ENCODE measurements at places on chromosomes 6 and 20. TPM values are rescaled to one million over a fixed set of nuclear protein-coding genes. Genes with fewer than 3 reads are reported as not detected.

GRCh38 chr6:95216555-95216954 is 360.8 kb upstream of the MANEA start:
- no peak for DNase-seq

GRCh38 chr6:21873562-21873961 is 280.0 kb downstream of the SOX4 start:
- DNase-seq = no peak

GRCh38 chr6:47780510-47781356 is 1.1 kb upstream of the OPN5 start:
- peak; percentile 30 for DNase-seq

DNA sequence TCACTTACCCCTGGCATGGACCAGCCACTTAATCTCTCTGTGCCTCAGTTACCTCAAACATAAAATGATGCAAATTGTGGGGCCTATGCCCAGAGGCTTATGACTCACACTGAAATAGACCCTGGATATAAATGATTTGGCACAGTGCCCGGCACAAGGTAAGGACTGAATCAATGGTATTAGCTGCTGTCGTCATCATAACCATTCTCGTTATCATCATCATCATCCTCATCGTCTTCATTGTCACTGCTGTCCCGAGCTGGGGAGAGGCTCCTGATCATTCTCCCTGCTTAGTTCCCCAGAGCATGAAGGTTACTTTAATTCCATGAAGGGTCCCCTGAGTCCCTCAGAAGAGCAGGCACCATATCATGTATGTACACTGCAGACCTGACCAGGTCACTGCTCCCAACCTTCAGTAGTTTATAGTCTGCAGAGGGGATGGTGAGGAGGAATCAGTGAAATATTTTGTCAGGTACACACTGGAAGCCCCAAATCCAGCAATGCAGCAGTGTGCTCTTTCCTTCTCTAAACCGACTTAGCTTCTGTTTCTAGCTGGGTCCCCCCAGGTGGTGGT is 149.3 kb downstream of the TAF4 start:
- DNase-seq = no peak

GRCh38 chr20:6533351-6533750 is 234.1 kb upstream of the BMP2 start:
- DNase-seq = no peak

GRCh38 chr6:154602296-154602695 is 91.8 kb upstream of the CNKSR3 start:
- no peak for DNase-seq

GRCh38 chr6:151409679-151410078 is 18.3 kb upstream of the ZBTB2 start:
- no peak for DNase-seq

GRCh38 chr20:44475694-44476560 is at the start of gene TTPAL:
Gene TTPAL, plus strand, starts transcription at chr20:44475874. Its CDS starts 4,126 bp downstream, at chr20:44480000.
- DNase-seq = peak; percentile 97

C20orf144 gene
- 0.17 TPM for total RNA-seq

- no peak for DNase-seq
Measured at GRCh38 chr6:23503173-23503572, 622.8 kb upstream of the NRSN1 start.

HCRTR2 gene
- total RNA-seq = not detected

DNA sequence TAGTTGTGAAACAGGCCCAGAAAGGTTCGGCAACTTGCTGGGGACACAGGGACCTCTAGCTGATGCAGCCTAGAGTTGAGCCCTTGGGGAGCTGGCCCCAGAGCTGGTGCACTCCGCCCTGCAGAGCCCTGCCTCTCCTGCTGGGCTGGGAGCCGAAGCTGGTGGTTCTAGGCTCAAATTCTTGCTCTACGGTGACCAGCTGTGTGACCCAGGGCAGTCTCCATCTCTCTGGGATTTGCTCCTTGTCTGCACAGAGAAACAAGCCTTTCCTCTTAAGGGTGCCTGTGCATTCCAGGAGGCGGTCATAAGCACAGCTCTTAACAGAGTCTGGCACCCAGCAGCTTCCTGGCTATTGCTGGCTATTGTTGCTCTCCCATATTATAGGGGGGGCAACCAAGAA is 47.4 kb downstream of the RBM38 start:
- DNase-seq = no peak

DNA sequence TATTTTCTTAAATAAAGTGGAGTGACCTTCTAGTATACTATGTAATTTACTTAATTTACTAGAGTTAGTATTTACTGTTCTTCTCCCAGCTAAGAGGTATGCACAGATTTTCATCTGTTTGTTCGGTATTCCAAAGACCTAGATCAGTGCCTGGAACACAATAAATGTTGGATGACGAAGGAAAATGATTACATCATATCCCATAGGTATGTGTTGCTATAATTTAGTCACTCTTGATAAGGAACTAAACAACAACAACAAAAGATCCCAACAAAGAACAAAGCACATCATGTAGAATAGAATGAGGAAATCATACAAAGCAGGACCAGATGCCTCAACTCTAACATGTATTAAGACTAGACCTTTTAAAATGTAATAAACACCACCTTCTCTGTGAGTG is 89.6 kb upstream of the ADGRF1 start:
- no peak for DNase-seq

- DNase-seq = no peak
Measured at GRCh38 chr20:41830702-41831101, 212.5 kb upstream of the CHD6 start.

- DNase-seq = no peak
Measured at GRCh38 chr6:66307490-66307889, 600.5 kb upstream of the EYS start.

FAM209B gene
- 1.3 TPM for total RNA-seq

DNA sequence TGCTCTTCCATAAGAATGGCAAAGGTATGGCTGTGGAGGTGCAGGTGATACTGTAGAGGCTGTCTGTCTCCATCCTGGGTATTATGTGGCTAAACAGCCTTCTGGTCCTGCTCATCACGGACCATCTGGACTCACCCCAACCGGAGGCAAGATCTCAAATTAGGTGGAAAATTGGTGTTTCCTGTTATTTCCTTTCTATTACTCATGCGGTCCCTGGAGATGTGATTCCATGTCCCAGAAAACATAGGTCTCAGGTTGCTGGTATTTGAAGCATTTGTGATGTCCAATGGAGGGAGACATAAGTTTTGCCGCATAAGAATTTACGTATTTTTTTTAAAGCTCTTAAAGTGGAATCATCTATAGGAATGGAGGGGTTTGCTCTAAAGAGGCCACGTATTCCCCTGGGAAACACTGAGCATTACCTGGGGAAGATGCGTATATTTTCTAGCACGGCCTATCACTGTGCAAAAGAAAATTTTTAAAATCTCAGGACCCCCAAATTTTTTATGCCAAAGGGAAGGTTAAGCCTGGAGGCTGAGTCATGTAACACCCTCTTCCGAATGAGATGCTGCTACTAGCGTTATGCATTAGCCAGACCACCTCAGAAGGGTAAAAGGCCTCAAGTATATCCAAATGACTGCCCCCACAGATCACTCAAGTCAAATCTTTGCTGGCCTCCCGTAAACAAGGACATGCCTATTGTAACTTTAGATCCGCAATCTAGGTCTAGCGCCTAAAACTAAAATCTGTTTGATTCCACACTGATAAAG is 22.4 kb upstream of the PBOV1 start:
- no peak for DNase-seq

CDH22 gene
- not detected for total RNA-seq

DNA sequence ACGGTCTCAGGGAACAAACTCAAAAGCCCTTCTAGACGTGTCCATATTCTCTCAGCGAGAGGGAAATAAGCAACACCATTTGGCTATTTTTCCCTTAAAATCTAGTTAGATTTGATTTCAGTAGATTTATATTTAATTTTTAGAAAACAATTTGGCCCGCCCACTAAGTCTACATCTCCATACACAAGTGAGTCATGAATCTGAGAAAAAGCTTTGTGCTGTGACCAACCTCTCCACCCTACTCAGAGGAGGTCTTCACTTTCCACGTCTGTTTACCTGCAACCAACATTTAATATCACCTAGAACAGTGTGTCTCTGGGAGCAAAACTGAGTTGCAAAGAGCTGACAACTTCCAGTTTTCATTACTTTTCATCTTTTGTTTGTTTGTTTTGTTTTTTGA is 48.6 kb downstream of the HAO1 start:
- DNase-seq = no peak

CDSN gene
- total RNA-seq = not detected

Data from activated T-cell treated with anti-CD3 and anti-CD28 coated beads, Interleukin-2, amount 50 U/mL, for 72 hours (primary cell).